Heart left ventricle (tissue), 16 donors: ENCODE measurements at places on chromosomes 13 and 19. TPM values are rescaled to one million over a fixed set of nuclear protein-coding genes. Genes with fewer than 3 reads are reported as not detected.

DNA sequence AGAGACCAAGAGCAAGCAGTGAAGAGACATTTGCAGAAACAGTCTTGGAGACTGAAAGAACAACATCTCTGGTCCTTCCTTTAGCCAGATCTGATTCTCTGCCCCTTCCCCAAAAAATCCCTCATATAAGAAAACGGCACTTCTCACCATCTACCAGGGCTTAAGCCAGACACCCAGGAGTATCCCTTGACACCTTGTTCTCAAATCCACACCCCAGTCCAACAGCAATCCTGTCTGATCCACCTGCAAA, 1.7 kb upstream of the PLEKHG2 start:
- peaks cover 17% of the 10 kb centered on the region for H3K4me1 ChIP-seq
- no peaks in the 10 kb centered on the region for H3K27me3 ChIP-seq
- H3K27ac ChIP-seq = peak overlapping the region; percentile 94
- H3K4me3 ChIP-seq = peak overlapping the region; percentile 94
- peaks cover 14% of the 10 kb centered on the region for H3K36me3 ChIP-seq

- no peaks in the 10 kb centered on the region for H3K36me3 ChIP-seq
- H3K27ac ChIP-seq = peak overlapping the region; percentile 76
- H3K4me3 ChIP-seq = no peak overlapping the region
- DNase-seq = no peak
Observed at GRCh38 chr13:110263888-110264287, 43.1 kb downstream of the COL4A1 start.

The IGFL1 gene
- total RNA-seq = not detected

GRCh38 chr13:33554919-33555791, 262.8 kb upstream of the RFC3 start:
- DNase-seq = no peak
- no peaks in the 10 kb centered on the region for H3K27me3 ChIP-seq
- H3K36me3 ChIP-seq = no peaks in the 10 kb centered on the region
- H3K27ac ChIP-seq = peak overlapping the region; percentile 43
- no peak overlapping the region for H3K4me3 ChIP-seq
- no peaks in the 10 kb centered on the region for H3K4me1 ChIP-seq
